CD8-positive, alpha-beta memory T cell (primary cell): ENCODE measurements at places on chromosomes 5 and 9. TPM values are rescaled to one million over a fixed set of nuclear protein-coding genes. Genes with fewer than 3 reads are reported as not detected.

The SOX30 gene
- polyA plus RNA-seq = 0.28 TPM

The HSD17B3 gene
- polyA plus RNA-seq = not detected

The EMB gene
- polyA plus RNA-seq = 220 TPM

The PRDM9 gene
- not detected for polyA plus RNA-seq

The PRR16 gene
- not detected for polyA plus RNA-seq

The PFN3 gene
- not detected for polyA plus RNA-seq

The PAX5 gene
- polyA plus RNA-seq = not detected

The AHRR gene
- not detected for polyA plus RNA-seq

The ZNF484 gene
- 4.0 TPM for polyA plus RNA-seq

The LCN12 gene
- not detected for polyA plus RNA-seq

The GRM6 gene
- not detected for polyA plus RNA-seq

The ZNF189 gene
- 2.9 TPM for polyA plus RNA-seq

The ROPN1L gene
- 2.9 TPM for polyA plus RNA-seq
